ENCODE measurements at places on chromosomes 1 and 21.

GRCh38 chr1:226364514-226364899 is 43.4 kb downstream of the PARP1 start:
- no peak for DNase-seq

- DNase-seq = no peak
These were observed 2.9 kb upstream of the PIGR start for GRCh38 chr1:206949208-206949607.

- DNase-seq = peak; percentile 81
These were observed 407 bp downstream of the CAMSAP2 start for GRCh38 chr1:200738949-200739651.

DNA sequence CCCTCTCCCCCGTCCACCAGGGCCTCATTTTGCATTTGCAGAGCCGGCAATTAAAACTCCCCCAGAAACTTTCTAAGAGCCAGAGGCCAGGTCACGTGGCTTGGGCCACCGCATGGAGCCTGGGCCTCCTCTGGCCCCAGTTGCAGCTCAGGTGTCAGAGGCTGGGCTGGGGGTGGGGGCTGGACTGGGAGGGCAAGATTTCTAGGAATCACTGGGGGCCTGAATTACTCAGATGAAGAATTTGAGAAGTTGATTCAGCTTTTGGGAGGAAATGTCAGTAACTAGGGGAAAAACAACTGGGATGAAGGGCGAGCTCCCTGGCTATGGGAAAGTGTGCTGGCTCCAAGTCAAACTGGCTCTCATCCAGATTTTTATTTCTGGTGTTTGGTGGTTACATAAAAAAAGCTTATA is 151.0 kb downstream of the CDC7 start:
- peak; percentile 21 for DNase-seq
